ENCODE measurements at places on chromosomes 6 and 20.

- no peak for DNase-seq
Measured at GRCh38 chr6:67141005-67141404, 1434.0 kb upstream of the EYS start.

DNA sequence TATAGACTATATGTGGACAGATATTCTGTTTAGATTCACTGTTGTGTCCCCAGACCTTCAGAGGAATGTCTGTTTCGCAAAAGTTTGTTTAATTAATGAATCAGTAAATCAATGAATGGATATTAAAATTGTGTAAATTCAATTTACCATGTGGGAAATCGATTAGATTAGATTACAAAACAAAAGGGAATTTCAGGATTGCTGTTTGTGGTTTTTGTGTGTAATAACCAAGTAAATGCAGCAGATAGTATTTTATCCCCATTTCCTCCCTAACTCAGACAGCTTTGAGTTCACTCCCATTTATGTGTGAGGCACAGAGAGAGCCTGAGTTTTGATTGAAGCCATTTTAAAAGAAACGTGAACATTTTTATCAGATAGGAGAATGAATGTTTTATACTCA is 214.8 kb downstream of the ADGB start:
- no peak for DNase-seq

- DNase-seq: no peak
Measured at GRCh38 chr6:53614676-53615075, 50.9 kb downstream of the KLHL31 start.

GRCh38 chr6:144955859-144956258 is 670.7 kb downstream of the UTRN start:
- no peak for DNase-seq

- peak; percentile 41 for DNase-seq
Measured at GRCh38 chr20:5078399-5078958, 41.3 kb downstream of the PCNA start.

Measured in stimulated activated CD4-positive, alpha-beta T cell treated with anti-CD3 and anti-CD28 coated beads, TNF-alpha, amount 100 ng/mL, for 1 hour (primary cell).